Activated CD4-positive, alpha-beta T cell treated with anti-CD3 and anti-CD28 coated beads, Interleukin-2, amount 10 ng/mL, durations not matched to agents 24 days and 14 days (primary cell): ENCODE measurements at places on chromosomes 4 and X. TPM values are rescaled to one million over a fixed set of nuclear protein-coding genes. Genes with fewer than 3 reads are reported as not detected.

DNA sequence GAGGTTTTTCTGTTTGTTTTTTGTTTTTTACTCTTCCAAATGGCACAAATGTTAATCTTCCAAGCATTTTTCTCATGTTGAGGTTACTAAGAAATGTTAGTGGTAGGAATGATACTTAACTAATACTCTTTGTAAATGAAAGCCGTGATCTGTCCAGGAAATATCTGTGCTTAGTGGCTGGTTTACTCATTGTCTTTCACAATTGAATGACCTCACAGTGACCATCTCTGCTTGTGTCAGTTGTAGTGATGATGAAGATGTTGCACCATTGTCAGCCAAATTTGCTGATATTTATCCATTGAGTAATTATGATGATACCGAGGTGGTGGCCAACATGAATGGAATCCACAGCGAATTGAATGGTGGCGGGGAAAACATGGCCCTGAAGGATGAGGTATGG, 93.5 kb downstream of the TNIP2 start:
- DNase-seq = no peak
- H3K4me3 ChIP-seq = no peak overlapping the region

GRCh38 chr4:150501983-150502382, 80.0 kb upstream of the MAB21L2 start:
- H3K4me3 ChIP-seq = no peak overlapping the region
- H3K27ac ChIP-seq = no peak overlapping the region
- no peak for DNase-seq

DNA sequence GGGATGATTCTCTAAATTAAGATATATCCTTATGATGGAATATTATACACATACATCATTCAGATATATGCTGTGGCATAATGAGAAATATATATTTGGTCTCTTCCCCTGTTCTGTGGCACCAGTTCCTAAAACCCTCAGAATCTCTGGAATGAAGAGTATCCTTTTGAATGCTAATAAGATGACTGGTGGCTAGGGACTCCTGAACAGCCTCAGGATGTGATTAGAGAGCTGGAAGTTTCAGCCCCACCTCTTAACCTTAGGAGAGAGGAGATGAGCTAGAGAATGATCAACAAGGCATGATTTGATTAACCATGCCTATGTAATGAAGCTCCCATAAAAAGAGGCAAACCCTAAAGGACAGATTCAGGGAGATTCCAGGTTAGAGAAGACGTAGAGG, 632.0 kb downstream of the IQCM start:
- no peak overlapping the region for H3K27ac ChIP-seq
- H3K36me3 ChIP-seq = no peaks in the 10 kb centered on the region
- DNase-seq = no peak
- no peaks in the 10 kb centered on the region for H3K4me1 ChIP-seq
- H3K27me3 ChIP-seq = no peaks in the 10 kb centered on the region

- H3K27ac ChIP-seq = no peak overlapping the region
- no peak for DNase-seq
- no peak overlapping the region for H3K4me3 ChIP-seq
- H3K27me3 ChIP-seq = no peaks in the 10 kb centered on the region
Measured at GRCh38 chr4:97762115-97762512, 381.2 kb downstream of the STPG2 start.

DNA sequence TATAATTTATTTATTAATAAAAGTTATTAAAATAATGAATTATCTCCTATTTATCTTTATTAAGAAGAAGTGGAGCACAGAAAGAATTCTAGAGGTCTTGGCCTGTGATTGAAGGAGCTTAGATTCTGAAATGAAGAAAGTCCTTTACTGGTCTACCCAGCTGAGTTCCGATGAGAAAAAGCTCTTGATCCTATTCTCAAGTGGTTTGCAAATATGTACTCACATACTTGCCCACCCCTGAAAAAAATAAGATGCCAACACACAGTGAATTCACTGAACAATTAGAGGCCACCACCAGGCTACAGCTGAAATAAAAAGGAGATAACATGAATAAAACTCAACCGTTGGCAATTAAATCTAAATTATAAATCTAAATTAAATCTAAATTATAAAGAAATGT, 253.4 kb downstream of the MAPK10 start:
- no peaks in the 10 kb centered on the region for H3K4me1 ChIP-seq
- no peak for DNase-seq
- H3K36me3 ChIP-seq = no peaks in the 10 kb centered on the region
- no peak overlapping the region for H3K27ac ChIP-seq
- no peaks in the 10 kb centered on the region for H3K27me3 ChIP-seq
- no peak overlapping the region for H3K4me3 ChIP-seq

DNA sequence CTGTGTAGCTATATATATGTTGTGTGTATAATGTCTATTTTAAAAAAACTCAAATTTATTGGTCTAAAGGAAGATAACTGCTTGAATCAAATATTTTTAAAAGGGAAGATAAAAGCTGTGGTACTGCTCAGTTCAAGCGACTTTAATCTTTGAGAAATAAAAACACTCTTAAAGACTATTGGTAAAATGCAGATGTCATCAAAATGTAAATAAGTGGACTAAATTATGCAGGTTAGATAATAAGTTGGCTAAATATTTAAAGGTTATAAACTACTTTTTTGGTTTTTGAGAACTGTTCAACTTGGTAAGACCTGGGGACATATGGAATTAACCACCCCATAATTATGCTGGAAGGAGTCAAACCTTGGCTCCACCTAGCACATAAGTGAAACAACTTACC, 144.7 kb upstream of the ITM2A start:
- no peaks in the 10 kb centered on the region for H3K27me3 ChIP-seq
- H3K27ac ChIP-seq = no peak overlapping the region
- no peaks in the 10 kb centered on the region for H3K4me1 ChIP-seq
- H3K36me3 ChIP-seq = no peaks in the 10 kb centered on the region
- DNase-seq = no peak

DNA sequence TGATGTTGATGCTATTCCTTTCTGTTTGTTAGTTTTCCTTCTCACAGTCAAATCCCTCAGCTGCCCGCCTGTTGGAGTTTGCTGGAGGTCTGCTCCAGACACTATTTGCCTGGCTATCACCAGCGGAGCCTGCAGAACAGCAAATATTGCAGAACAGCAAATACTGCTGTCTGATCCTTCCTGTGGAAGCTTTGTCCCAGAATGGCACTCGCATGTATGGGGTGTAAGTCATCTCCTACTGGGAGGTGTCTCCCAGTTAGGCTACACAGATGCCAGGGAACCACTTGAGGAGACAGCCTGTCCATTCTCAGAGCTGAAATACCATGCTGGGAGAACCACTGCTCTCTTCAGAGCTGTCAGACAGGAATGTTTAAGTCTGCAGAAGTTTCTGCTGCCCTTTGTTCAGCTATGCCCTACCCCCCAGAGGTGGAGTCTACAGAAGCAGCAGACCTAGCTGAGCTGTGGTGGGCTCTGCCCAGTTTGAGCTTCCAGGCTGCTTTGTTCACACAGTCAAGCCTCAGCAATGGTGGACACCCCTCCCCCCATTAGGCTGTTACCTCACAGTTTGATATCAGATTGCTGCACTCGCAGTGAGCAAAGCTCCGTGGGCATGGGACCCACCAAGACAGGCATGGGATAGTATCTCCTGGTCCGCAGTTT, 74.9 kb downstream of the SPIN3 start:
- H3K4me1 ChIP-seq = no peaks in the 10 kb centered on the region
- DNase-seq = no peak
- no peak overlapping the region for H3K4me3 ChIP-seq

DNA sequence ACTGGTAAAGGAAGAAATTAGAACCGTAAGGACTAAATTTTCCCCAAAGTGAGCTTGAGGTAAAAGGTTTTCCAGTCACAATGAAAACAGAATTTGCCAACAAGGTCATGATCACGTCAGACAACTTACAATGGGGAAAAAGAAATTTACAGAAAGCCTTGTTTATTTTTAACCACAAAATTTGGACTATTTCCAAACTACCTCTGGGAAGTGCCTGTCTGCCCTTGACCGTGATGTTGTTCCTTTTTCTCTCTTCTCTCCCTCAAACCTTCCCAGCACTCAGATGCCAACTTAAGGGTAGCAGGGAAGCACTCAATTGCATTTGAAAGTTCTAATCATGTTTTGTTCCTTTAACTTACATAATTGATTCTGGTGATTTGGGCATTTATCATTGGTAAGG, 32.5 kb downstream of the MEPE start:
- peaks cover 25% of the 10 kb centered on the region for H3K27me3 ChIP-seq
- no peak overlapping the region for H3K4me3 ChIP-seq
- no peak overlapping the region for H3K27ac ChIP-seq

GRCh38 chr4:141541851-141542250, 94.5 kb upstream of the IL15 start:
- H3K27me3 ChIP-seq = no peaks in the 10 kb centered on the region
- H3K4me3 ChIP-seq = no peak overlapping the region
- no peaks in the 10 kb centered on the region for H3K36me3 ChIP-seq
- DNase-seq = no peak
- H3K27ac ChIP-seq = no peak overlapping the region
- no peaks in the 10 kb centered on the region for H3K4me1 ChIP-seq

GRCh38 chrX:81208916-81209315, 7.0 kb downstream of the SH3BGRL start:
- H3K27me3 ChIP-seq = no peaks in the 10 kb centered on the region
- H3K36me3 ChIP-seq = peaks cover 20% of the 10 kb centered on the region
- peaks cover 18% of the 10 kb centered on the region for H3K4me1 ChIP-seq
- no peak for DNase-seq
- no peak overlapping the region for H3K27ac ChIP-seq

DNA sequence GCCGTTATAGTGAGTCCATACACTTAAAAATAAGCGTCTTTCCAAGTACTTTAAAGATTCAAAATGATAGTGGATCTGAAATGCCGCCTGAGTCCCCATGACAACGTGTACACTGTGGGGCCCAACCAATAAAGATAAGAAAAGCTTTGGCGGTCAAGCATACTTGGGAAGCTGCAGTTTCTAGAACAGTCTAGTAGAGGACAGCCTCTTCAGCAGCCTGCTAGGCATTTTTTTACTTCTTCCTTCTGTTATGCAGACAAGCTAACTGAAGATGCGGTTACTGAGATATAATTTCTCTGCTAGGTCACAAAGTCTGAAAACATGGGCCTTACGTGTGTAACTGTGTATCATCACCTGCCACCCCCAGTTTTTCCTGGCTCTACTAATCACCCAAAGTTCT, 402 bp upstream of the UPRT start:
- peaks cover 10% of the 10 kb centered on the region for H3K36me3 ChIP-seq
- DNase-seq = no peak
- H3K4me1 ChIP-seq = peaks cover 26% of the 10 kb centered on the region
- H3K4me3 ChIP-seq = peak overlapping the region; percentile 96
- H3K27ac ChIP-seq = peak overlapping the region; percentile 91

DNA sequence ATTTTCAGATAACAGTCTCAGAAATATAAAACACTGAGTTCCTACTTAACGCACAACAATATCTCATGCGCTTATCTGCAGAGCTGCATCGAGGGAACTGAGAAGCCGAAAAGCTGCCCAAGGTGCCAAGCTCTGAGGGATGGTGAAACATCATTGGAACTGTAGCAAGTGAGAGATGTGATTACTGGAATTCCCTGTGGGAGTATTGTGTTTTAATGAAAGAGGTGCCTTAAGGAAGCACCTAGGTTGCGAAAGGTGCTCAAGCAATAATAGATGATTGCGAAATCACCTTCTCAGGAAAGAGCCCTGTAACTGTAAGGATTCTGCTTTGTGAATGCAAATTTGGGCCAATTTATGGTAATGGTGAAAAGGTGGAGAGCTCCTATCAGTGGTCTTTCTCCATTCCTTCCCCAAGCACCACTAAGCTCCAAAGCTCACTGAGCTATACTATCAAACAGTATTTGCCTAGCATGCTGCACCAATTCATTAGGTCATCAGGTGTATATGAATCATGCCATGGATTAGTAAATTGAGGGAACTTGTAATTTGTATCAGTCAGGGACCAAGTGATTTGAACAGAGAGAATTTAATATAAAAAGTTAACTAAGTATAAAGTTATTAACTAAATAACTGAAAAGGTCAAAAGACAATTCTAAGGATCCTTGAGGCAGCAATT, 59.0 kb upstream of the ATP8A1 start:
- H3K36me3 ChIP-seq = no peaks in the 10 kb centered on the region
- no peaks in the 10 kb centered on the region for H3K4me1 ChIP-seq

- DNase-seq = no peak
- H3K27me3 ChIP-seq = no peaks in the 10 kb centered on the region
- no peaks in the 10 kb centered on the region for H3K4me1 ChIP-seq
- no peaks in the 10 kb centered on the region for H3K36me3 ChIP-seq
- no peak overlapping the region for H3K4me3 ChIP-seq
- no peak overlapping the region for H3K27ac ChIP-seq
Measured at GRCh38 chr4:72817012-72817411, 248.0 kb upstream of the ADAMTS3 start.

GRCh38 chr4:150379454-150379853, 202.5 kb upstream of the MAB21L2 start:
- no peaks in the 10 kb centered on the region for H3K27me3 ChIP-seq
- peaks cover 2% of the 10 kb centered on the region for H3K36me3 ChIP-seq
- no peak for DNase-seq
- no peak overlapping the region for H3K27ac ChIP-seq

- no peak overlapping the region for H3K4me3 ChIP-seq
- no peak for DNase-seq
- H3K4me1 ChIP-seq = peaks cover 7% of the 10 kb centered on the region
- H3K36me3 ChIP-seq = no peaks in the 10 kb centered on the region
- H3K27me3 ChIP-seq = no peaks in the 10 kb centered on the region
Measured at GRCh38 chrX:134883137-134883700, 107.6 kb upstream of the SMIM10 start.

DNA sequence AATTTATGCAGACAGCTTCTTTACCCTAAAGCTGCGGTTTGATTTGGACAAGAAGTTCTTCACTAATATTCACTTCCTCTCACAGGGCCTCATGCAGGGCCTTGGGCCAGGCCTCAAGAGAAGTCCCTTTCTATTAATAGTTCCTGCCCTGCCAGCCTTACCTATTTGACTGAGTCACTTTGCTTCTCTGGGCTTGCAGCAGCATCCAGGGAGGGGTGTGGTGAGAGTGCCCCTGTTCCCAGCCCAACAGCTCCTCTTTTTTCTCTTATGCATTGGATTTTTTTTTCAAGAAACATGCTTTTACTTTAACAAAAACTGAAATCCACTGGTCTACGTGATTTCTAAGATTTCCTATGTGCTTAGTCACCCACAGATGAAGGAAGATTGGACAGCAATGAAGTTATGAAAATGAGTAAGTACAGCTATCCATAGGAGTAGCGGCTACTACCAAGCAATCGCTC, 26.7 kb downstream of the FAM156B start:
- H3K27me3 ChIP-seq = peaks cover 5% of the 10 kb centered on the region
- H3K27ac ChIP-seq = no peak overlapping the region
- DNase-seq = no peak
- H3K36me3 ChIP-seq = peaks cover 2% of the 10 kb centered on the region
- no peak overlapping the region for H3K4me3 ChIP-seq
- peaks cover 17% of the 10 kb centered on the region for H3K4me1 ChIP-seq

- H3K27ac ChIP-seq = no peak overlapping the region
- DNase-seq = no peak
- H3K27me3 ChIP-seq = no peaks in the 10 kb centered on the region
- H3K4me1 ChIP-seq = no peaks in the 10 kb centered on the region
Measured at GRCh38 chrX:11080741-11081305, 30.3 kb upstream of the HCCS start.

Gene SPANXD
- not detected in 2 replicates for total RNA-seq

Gene SASH3
- total RNA-seq = 115 and 116 TPM in 2 replicates

Gene SMIM31
- total RNA-seq = not detected in 2 replicates

Gene FAM133A
- total RNA-seq = not detected in 2 replicates

Gene RGS12
- total RNA-seq = 3.3 and 3.7 TPM in 2 replicates

Gene SYNPO2
- total RNA-seq = 0.14 and 0.16 TPM in 2 replicates

Gene PDLIM3
- total RNA-seq = not detected in 2 replicates

Gene NEXMIF
- total RNA-seq = 0.47 and 0.54 TPM in 2 replicates

Gene PDGFC
- not detected in 2 replicates for total RNA-seq

Gene VCX3A
- not detected in 2 replicates for total RNA-seq

Gene CLDN34
- not detected in 2 replicates for total RNA-seq

Gene BMX
- total RNA-seq = not detected in 2 replicates

Gene PARM1
- total RNA-seq = not detected in 2 replicates
